ENCODE measurements at places on chromosomes 3 and 15.

GRCh38 chr3:28207000-28207733 lies 34.3 kb upstream of the CMC1 start:
- no peak for DNase-seq

DNA sequence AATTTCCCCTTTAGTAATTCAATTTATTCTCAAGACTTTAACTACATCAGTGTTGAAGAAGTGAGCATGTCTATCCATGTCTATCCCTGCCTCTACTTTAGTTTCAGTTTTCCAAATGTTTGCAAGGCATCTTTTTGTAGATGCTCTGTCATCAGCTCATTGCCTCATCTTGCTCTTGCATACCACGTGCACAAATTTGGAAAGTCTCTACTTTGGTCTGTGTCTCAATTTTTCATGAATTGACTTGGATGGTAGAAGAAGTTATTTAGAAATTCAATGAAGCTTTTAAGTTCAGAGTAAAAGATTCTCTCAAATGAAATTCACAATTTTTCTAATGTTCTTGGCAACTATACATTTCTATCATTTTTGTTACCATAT lies 55.3 kb downstream of the CLDN1 start:
- DNase-seq, result no peak

DNA sequence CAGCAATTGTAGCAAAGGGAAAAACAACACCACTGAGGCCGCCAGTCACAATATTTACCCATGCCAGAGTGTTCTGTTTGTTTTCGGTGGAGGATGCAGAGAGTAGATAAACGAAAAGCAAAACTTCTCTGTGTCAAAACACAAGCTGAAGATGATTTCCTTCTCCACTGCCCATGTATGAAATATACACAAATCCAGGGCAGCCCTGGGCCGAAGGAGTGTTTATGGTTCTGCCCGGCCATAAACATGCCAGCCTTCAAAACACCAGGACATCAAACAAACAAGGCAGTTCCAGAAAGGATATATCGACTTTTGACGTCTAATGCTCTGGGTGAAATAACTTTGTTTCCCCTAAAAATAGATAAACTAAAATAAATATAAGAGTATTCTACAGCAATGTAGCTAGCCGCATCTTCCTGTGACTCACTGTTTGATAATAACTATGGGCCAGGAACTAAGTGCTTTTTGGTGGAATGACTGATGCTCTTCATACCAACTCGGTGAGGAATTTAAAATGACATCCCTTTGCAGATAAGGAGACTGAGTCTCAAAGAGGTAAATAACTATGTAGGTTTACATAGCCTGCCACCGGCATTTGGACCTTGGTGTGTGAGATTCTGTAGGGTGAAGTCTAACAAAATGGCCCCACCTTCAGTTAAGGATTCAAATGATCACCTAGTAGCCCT lies 82.8 kb downstream of the MAGI1 start:
- DNase-seq, result no peak

- peak; percentile 56 for DNase-seq
These were observed 566 bp downstream of the HMCES start for GRCh38 chr3:129278966-129279906.

- DNase-seq, result no peak
These were observed 6.6 kb upstream of the MUSTN1 start for GRCh38 chr3:52841211-52841980.

GRCh38 chr3:183641882-183642281 lies 6.5 kb downstream of the KLHL24 start:
- no peak for DNase-seq

DNA sequence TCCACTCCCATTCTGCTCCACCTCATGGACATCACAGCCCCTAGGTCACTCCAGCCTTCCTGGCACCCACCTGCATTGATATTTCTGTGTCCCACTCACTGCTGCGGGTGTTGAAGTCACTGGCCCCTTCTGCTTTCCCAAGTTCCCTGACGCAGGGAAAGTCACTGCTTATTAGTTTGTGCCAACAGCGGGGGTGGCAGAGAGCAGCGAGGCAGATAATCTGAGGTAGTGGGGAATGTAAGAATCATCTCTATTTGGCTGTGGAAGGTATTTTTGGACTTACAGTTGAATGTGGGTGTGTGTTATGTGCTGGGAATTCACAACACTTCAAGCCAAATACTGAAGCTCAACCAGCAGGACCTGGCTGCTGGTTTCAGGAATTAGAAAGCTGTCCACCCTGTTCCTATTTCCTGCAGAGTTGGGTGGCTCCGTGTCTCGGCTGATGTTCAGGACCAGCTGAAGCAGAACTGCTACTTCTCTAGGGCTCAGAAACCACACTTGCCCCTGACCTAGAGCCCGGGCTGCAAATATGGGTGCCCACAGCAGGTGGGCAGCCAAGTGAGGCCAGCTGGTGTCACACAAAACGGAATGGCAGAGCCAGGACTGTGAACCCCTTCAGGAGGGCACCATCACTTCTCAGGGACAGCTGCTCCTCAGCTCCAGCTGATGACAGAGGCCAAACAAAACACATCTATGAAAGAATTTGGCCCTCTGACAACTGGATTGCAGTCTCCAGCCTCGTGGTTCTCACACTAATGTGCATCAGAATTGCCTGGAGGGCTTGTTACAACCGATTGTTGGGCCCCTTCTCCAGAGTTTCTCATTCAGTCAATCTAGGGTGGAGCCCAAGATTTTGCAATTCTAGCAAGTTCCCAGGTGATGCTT lies 57.7 kb downstream of the SEMA5B start:
- DNase-seq, result no peak

DNA sequence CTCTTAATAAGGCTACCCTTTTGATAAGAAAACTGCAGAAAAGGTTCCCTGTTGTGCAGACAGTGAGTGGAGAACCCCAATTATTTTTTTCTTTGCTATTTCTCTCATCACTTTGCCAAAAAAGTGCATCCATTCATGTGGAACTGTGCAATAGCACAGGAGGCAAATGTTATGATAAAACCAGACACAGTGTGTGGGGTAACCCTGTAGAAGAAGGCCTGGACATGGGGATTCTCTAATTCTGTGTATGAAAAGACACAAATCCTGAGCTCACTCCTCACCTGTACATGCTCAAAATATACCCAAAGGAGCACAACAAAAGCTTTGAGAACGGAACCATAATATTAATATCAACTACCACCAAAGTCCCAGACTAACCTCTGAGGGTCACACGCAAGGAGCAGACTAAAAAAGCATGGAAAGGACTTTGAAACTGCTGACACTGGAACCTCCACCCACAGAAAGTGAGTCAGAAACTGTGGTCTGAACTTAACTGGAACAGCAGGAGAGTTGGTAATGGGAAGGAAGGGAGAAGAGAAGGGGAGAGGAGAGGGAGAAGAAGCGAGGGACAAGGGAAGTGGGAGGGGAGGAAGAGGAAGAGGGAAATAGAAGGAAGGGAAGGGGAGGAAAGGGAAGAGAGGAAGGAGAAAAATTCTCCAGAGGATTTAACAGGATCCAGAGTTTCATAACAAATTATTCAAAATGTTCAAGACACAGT lies 299.9 kb downstream of the TBC1D5 start:
- no peak for DNase-seq

- DNase-seq, result no peak
These were observed 33.4 kb upstream of the PLAAT1 start for GRCh38 chr3:193207290-193208273.

GRCh38 chr3:135908225-135908624 lies 57.3 kb upstream of the PPP2R3A start:
- no peak for DNase-seq

GRCh38 chr3:140251678-140252077 lies 316.7 kb downstream of the CLSTN2 start:
- no peak for DNase-seq

- no peak for DNase-seq
These were observed 13.6 kb upstream of the TATDN2 start for GRCh38 chr3:10234526-10235230.

DNA sequence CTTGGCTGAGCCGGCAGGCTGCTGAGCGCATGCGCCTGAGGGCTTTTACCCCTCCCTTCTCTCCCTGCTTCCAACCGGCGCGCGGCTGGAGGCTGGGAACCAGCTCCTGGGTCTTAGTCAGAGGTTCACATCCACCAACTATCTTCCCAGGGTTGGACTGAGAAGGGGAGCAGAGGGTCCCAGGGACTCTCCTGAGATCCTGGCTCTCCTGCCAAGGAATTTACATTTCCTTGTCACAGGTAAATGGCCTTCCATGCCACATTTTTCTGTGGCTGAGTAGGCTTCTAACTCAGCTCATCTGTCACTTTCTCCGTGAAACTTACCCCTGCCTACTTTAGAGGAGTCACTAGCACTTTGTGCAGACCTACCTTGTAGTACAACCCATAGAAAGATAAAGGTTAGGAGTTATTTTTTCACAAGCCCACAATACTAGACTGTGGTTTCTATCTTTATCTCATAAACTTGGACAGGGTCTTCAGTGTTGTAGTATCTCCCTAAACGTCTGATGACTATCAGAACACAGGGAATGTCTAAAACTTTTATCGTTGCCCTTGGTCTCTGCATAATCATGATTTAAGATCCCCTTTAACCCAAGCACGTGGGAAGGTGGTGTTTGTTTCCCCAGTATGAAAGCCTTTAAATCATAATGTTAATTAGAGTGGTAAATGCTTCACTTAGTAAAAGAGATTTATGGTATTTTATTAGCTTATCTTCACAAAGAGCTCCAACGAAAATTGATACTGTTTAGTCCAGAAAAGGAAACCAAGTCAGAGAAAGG lies 638 bp upstream of the TBC1D5 start:
- no peak for DNase-seq

- no peak for DNase-seq
These were observed 190.4 kb downstream of the DIPK2A start for GRCh38 chr3:144162042-144162441.

- no peak for DNase-seq
These were observed 57.7 kb downstream of the ATP2B2 start for GRCh38 chr3:10447527-10448260.

All from endothelial cell (in vitro differentiated cells).